ENCODE measurements at places on chromosomes 3 and 15.

- DNase-seq, result no peak
These were observed 5.6 kb downstream of the CHRNA3 start for GRCh38 chr15:78615151-78615589.

DNA sequence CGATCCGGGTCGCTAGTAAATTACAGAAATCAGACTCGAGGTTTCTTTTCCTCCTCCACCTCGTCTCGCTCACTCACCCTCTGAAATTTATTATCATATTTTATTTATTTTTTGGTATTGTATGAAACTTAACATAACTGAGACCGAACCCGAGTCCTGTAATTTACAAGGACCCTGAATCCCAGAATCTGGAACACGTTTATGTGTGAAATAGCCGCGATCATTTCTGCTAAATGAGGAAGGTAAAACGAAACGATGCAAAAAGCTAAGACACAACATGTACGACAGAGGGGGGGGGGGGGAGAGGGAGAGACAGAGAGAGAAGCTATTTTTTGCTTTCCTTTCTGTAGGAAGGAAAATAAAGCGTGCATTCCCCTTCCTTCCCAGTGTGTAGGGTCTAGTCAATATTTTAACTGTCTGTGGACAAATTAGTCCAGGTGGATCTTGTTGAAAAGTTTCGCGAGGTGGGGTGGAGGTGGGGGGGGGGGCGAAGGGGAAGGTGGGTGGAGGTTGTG, 1.6 kb downstream of the BBX start:
- DNase-seq, result no peak

DNA sequence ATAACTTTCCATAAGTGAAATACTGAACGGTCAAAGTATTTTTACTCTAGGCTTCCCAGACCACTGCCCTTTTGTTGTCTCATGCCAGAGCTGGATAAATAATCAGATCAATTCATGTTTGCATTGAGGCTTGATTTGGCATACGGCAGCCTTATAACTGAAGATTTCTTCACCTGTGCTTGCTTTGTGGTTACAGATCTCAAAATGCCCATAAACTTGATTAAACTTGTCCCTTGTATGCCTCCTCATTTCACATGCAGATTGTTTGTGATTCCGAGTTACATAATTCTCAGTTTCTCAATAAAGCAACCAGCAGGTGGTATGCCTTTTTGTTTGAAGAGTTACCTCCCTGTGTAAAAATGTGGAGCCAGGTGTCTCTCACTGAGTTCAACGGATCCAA, 211.4 kb upstream of the LRIG1 start:
- no peak for DNase-seq

DNA sequence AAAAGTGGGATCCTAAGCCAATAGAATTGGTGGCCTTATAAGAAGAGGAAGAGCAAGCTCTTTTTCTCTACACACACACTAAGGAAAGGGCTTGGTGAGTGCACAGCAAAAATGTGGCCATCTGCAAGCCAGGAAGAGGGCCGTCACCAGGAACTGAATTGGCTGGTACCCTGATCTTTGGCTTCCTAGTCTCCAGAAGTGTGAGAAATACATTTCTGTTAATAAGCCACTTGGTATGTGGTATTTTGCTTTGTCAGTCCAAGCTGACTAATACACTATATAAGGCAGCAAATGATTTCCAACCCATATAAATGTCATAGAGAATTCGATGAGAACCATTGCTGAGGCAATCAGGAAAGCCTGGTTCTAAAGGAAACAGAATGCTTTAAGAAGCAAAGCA, 816.3 kb upstream of the SEMA6D start:
- no peak for DNase-seq

DNA sequence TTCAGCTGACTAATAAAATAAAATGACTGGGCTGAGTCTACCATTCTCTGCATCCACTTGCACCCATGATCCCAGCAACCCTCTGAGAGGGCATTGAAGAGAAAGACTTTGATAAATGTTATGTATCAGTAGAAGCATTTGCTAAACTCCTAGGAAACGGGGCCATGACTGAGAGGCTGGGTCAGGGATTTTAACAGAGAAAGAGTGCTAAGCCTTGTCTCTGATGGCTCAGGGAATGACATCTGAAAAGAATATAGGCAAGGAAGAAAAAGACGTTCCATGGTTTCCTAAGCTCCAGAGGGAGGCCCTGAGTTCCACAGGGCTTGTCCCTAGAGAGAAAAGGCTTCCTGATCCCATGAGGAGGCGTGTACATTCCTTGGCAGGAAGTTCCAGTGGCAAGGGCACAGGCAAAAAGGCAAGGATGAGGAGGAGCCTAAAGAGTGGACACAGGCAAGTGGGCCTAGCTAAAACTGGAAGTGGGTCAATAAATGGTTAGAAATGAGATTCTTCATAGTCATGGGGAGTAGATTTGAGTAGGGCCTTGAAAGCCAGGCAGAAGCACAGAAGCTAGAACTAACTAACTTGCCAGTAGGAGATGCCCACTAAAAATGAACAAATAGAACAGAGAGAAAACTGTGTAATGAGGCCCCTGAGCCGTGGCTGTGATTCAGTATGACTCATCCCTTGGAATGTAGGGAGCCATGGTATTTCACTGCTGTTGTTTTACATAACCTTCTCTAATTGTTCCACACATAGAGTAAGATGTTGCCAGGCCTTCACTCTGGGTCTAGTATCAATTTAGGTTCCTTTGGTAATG, 44.9 kb upstream of the MANF start:
- DNase-seq, result no peak

- DNase-seq, result no peak
These were observed 34.9 kb downstream of the RNU5B-1 start for GRCh38 chr15:65339416-65339815.

DNA sequence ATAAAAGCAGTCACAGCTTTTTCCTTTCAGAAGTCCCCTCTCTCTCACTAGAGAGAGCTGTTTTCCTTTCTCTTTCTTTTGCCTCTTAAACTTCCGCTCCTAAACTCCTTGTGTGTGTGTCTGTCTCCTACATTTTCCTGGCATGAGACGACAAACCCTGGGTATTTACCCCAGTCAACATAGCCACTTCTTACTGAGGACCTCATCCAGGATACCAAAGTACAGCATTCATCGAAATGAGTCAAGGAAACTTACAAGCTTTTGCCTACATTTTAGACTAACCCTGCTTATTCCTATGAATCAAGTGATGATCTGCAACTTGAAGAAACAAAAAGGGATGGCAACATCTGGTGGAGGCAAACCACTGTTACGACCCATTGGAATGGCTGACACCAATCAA, 16.7 kb downstream of the PATL2 start:
- DNase-seq, result no peak

DNA sequence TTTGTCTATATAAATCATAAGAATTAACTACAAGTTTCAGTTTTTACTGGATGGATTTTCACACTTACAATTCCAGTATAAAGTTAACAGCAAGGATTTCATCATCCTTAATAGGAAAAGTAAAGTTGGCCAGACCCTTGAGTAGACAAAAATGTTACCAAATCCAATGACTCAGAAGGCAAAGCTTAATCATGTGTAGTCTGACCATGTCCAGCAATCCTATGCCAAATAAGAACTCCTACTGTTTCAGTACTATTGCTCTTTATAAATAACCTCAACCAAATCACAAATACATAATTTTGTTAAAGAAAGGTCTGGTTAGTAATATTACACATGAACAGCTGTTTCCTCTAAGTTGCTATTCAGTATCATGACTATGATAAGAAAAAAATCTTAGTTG, 35.0 kb downstream of the PLOD2 start:
- no peak for DNase-seq

- DNase-seq, result no peak
These were observed 18.6 kb downstream of the PLD1 start for GRCh38 chr3:171791692-171792076.

GRCh38 chr15:101808201-101808600, 3.8 kb upstream of the OR4F15 start:
- no peak for DNase-seq

GRCh38 chr3:126256251-126256650, 75.9 kb upstream of the ALDH1L1 start:
- no peak for DNase-seq

DNA sequence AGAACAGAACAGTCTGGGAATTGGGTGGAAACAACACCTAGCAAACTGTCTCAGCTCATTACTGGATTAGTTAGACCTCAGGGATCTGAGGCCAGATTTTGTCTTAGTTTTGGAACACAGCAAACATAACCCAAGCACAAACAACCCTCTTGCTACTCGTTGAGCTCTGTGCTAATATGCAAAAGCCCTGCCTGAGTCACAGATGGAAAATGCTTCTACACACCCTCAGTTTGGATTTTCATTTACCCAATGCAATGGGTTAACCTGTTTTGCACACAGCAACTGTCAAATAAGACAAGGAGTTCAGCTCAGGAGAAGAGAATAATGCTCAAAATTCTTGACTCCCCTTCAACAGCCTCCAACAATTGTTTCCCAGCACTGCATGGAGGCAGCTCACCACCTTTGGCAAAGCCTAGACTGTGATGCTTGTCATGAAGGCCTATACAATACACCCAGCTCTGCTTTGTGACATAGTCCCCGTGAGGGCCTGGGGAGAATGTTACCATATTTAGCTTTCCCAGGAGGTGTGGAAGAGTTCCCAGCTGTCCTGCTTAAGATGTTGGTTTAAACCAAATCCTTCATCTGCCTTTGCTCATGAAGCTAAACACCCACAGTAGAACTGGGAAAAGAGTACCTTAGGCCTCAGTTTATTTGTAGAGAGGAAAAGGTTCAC, 68.9 kb upstream of the MNS1 start:
- no peak for DNase-seq

DNA sequence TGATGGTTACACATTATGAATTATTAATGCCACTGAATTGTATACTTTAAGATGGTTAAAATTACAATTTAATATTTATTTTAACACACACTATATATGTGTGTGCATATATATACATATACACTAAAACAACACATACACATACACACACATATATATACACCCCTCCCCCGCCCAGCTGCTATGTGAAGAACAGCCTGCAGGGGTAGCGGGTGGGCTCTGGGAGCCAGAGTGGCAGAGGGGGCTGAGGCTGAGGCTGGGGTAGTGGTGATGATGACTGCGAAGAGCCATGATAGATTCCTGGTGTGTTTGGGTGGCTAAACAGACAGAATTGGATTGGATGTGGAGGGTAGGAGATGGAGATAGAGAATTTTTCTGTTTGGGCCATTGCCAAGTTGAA, 39.4 kb upstream of the APEH start:
- DNase-seq, result no peak

- no peak for DNase-seq
These were observed 186.1 kb downstream of the FMN1 start for GRCh38 chr15:33008284-33008995.

DNA sequence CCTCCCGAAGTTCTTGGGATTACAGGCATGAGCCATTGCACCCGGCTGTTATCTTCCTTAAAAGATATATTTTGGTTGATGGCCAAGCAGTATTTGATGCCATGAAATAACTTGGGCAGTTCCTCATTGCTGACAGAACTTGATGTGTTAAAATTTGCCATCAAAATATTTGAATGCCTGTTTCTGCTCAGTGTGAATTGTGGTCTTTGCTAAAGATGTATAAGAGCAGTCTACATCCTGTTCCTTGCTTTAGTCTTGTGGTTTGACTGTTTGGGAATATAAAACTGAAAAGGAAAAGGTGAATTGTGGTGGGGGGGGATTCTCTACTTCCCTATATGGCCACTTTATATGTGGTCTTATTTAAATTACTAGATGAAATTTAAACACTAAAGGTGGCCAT, 14.0 kb downstream of the TRIM71 start:
- no peak for DNase-seq

- DNase-seq, result no peak
These were observed 56.9 kb downstream of the MEGF11 start for GRCh38 chr15:66196602-66197001.

- no peak for DNase-seq
These were observed 101.5 kb downstream of the FBXL22 start for GRCh38 chr15:63698692-63699091.

DNA sequence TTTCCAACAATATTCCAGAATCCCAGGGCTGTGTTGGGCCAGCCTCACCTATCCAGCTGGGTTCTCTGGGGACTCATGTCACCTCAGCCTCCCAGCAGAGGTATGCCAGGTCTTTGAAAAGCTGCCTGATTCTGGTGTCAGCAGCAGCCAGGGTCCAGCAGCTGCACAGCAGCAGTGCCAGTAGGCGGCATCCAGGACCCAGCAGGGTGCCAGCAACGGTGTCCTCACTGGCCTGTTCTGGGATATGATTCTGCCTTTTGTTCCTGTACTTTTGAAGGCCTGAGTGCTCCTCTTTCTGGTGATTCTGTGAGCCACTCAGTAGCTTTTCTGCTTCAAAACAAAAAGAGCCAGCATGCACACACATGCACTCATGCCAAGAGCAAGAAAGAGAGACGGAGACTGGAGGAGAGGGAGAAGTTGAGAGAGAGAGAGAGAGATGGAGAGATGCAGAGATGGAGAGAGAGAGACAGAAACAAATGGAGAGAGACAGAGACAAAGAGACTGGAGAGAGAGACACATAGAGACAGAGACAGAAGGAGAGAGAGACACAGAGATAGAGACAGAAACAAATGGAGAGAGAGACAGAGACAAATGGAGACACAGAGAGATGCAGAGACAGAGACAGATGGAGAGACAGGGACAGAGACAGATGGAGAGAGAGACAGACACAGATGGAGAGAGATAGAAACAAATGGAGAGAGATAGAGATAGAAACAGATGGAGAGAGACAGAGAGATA, 205.7 kb downstream of the UACA start:
- DNase-seq, result no peak

GRCh38 chr3:13599887-13600450, 51.0 kb downstream of the FBLN2 start:
- DNase-seq, result no peak

DNA sequence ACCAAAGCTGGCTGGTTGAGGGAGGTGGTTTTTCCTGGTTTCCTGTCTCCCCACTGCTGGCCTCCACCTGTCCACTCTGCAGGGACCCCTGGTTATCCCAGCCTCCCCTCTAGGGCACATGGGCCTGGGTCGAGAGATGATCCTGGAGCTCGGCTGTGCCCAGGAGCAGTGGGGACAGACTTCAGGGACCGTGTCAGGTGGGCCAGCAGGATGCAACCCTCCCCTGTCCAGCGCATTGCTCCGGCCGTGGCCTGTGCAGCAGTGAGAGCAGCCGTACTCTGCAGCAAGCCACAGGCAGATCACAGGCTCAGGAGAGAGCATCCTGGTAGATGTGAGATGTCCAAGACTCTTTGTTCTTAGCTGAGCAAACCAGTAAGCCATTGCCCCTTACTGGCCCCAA, 92.5 kb upstream of the RPL32 start:
- no peak for DNase-seq

DNA sequence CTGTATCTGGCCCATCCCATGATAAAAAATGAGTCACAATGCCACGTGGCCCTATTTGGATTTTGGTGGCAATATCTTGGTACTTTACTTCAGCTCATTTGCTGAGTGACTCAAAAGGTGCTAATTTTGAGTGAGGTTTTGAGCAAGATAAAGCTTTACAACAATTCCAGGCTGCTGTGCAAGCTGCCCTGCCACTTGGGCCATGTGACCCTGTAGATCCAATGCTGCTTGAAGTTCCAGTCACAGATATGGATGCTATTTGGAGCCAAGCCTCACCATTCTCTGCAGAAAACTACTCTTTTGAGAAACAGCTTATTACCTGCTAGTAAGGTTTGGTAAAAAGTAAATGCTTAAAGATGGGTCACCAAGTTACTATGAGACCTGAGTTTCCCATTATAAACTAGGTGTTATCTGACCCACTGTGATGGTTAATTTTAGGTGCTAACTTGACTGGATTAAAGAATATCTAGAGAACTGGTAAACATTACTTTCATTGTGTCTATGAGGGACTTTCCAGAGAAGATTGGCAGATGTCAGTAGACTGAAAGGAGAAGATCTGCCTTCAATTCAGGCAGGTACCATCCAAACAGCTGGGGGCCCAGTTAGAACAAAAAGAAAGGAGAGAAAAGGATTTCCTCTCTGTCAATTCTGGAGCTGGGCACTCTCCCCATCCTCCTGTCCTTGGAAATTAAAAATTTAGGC, 1083.9 kb downstream of the DIPK2A start:
- DNase-seq, result no peak

All from activated CD8-positive, alpha-beta memory T cell treated with anti-CD3 and anti-CD28 coated beads for 48 hours (primary cell).